CD8-positive, alpha-beta memory T cell (primary cell): ENCODE measurements at places on chromosomes 3 and 15. TPM values are rescaled to one million over a fixed set of nuclear protein-coding genes. Genes with fewer than 3 reads are reported as not detected.

DNA sequence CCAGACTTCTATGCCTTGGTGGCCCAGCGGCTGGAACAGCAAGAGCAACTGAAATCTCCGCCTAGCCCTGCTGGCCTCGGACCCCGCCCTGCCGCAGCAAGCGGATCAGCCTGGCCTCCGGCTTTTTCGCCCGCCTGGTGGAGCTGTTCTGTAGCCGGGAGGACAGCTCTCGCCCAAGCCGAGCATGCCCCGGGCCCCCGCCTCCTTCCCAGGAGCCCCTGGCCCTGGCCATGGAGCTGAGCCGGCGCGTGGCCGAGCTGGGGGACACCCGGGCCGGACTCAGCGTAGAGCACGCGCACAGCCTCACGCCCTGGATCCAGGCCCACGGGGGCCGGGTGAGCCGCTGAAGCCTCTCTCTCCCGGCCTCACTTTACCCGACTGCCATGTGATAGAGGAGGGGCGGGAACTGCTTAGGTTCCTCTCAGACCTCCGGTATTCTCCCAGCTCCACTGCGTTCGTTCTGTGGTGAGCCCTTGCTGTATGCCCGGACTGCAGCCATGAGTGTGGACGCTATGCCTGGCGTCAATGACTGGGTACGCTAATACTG is 24.1 kb upstream of the MRPL3 start:
- no peaks in the 10 kb centered on the region for H3K36me3 ChIP-seq
- no peaks in the 10 kb centered on the region for H3K4me1 ChIP-seq
- no peak for DNase-seq
- peaks cover 3% of the 10 kb centered on the region for H3K27me3 ChIP-seq

DNA sequence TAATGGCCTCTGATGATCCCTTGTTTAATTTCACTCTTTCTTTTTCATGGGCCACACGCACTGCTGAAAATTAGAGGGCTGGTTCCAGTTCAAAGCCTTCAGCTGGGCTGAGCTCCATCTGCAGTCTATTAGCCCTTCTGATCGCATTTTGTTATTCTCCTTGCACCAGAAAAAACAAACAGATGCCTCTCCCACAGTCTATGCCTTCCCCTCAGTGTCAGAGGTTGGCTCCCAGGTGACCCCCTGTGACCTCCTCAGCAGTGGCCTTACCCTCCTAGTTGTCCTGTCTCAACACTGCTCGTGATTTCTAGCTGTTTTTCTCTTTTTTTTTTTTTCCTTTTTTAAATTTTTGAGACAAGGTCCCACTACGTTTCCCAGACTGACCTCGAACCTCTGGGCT is 77.1 kb upstream of the PRTG start:
- no peak overlapping the region for H3K4me3 ChIP-seq
- no peak overlapping the region for H3K27ac ChIP-seq
- H3K27me3 ChIP-seq, result no peaks in the 10 kb centered on the region

Gene GREM1
- polyA plus RNA-seq, result not detected

Gene ANO10
- 8.1 TPM for polyA plus RNA-seq

GRCh38 chr3:122530164-122530563 is 15.4 kb upstream of the KPNA1 start:
- H3K36me3 ChIP-seq, result peaks cover 38% of the 10 kb centered on the region
- no peaks in the 10 kb centered on the region for H3K4me1 ChIP-seq
- no peaks in the 10 kb centered on the region for H3K27me3 ChIP-seq
- no peak overlapping the region for H3K27ac ChIP-seq
- H3K4me3 ChIP-seq, result no peak overlapping the region
- no peak for DNase-seq

GRCh38 chr15:89429023-89429422 is 67.4 kb downstream of the RHCG start:
- H3K4me1 ChIP-seq, result no peaks in the 10 kb centered on the region
- no peak overlapping the region for H3K4me3 ChIP-seq
- no peaks in the 10 kb centered on the region for H3K27me3 ChIP-seq
- DNase-seq, result no peak
- no peaks in the 10 kb centered on the region for H3K36me3 ChIP-seq

DNA sequence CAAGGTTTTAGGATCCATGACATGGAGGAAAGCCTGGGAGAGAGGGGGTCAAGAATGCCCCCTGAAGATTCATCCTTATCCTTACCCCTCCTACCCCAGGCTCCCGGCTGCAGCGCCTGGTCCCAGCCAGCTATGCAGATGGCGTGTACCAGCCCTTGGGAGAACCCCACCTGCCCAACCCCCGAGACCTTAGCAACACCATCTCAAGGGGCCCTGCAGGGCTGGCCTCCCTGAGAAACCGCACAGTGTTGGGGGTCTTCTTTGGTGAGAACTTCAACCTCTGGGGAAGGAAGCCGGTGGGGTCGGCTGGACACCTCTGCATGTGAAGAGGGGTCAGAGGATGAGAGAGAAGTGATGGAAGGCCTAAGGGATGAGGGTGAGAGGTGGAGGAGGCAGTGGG is 4.3 kb downstream of the DUOX1 start:
- DNase-seq, result no peak
- H3K27me3 ChIP-seq, result peaks cover 19% of the 10 kb centered on the region
- no peaks in the 10 kb centered on the region for H3K36me3 ChIP-seq
- H3K4me3 ChIP-seq, result no peak overlapping the region

Gene GPR156
- not detected for polyA plus RNA-seq

GRCh38 chr15:33309602-33310276 is 1.0 kb upstream of the RYR3 start:
- peaks cover 9% of the 10 kb centered on the region for H3K27me3 ChIP-seq
- DNase-seq, result no peak
- H3K4me3 ChIP-seq, result no peak overlapping the region
- H3K36me3 ChIP-seq, result no peaks in the 10 kb centered on the region
- H3K4me1 ChIP-seq, result no peaks in the 10 kb centered on the region

DNA sequence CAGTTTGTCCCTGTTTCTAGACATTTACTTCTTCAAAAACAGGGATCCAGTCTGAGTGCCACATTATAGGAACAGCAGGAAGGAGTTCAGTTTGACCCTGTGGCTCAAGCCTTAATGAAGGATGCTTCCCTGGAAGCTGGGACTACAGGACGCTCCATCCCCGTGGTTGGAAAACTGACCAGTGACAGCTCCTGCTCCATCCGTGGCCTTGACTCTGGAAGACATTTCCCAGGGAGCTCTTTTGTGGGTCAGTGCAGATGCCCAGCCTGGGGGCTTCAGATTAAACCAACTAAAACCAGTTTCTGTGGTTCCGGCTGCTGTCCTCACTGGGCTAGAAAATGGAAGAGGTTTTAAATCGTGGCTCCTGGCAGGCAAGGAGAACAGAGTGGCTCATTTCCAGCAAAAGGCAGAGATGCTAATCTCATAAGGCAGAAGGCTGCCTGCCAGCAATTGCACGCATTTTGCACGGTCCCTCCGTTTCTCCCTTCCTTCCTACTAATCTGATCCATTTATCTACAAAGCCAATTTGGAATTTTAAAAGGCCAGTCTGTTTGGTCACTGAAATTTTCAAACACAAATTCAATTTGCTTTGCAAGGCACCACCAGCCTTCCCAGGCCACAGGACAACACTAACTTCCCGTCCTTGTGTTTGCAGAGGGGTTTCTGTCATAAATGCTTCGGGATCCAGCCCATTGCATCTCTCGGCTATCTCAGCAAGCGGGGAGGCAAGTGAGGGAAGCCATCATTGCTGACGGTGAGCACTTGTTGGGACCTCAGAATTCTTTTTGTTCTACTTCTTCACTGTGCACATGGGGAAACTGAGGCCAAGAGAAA is 6.2 kb upstream of the SSUH2 start:
- no peaks in the 10 kb centered on the region for H3K27me3 ChIP-seq
- H3K4me1 ChIP-seq, result no peaks in the 10 kb centered on the region
- DNase-seq, result no peak

Gene TTLL13
- polyA plus RNA-seq, result 0.17 TPM

DNA sequence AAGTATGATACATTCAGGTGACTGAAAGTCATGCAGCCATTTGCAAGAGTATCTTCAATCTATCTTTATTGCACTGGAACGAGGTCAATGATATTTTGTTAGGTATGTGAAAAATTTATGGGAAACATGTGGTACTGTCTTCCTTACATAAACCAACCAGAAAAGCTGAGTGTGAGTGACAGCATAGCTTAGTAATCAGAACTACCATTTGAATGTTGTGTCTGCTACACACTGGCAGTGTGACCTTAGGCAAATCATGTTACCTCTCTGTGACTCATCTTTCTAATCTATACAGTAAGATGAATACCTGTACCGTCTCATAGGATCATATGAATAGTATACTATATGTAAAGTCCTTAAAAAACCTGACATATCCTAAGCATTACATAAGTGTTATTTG is 337.9 kb upstream of the IL12A start:
- H3K27me3 ChIP-seq, result no peaks in the 10 kb centered on the region
- H3K4me3 ChIP-seq, result no peak overlapping the region
- H3K27ac ChIP-seq, result no peak overlapping the region
- DNase-seq, result no peak
